ENCODE measurements at places on chromosomes 7 and 10.

- DNase-seq, result no peak
These were observed 54.4 kb downstream of the MYPN start for GRCh38 chr10:68163735-68164134.

GRCh38 chr10:102629661-102630614 is 14.3 kb upstream of the TRIM8 start:
- no peak for DNase-seq

- no peak for DNase-seq
These were observed 217.8 kb downstream of the TFEC start for GRCh38 chr7:115812794-115813193.

DNA sequence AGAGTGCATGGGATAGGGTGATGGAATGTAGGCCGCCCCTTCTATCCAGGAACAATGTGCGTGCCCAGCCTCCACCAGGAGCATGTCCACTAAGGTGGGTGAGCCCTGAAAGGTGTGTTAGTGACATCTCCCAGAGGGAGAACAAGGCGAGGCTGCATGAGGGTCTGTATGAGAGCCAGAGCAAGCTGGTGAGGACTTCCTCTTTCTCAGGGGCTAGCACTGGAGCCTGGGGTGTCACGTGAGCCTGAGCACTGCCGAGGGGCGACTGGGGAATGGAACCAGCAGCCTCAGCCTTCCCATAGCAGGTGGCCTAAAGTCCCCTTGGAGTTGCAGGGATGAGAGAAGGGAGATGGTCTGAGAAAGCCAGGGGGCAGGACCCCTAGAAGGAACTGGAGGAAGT is 156.3 kb upstream of the COBL start:
- DNase-seq, result no peak

- no peak for DNase-seq
These were observed 12.7 kb upstream of the PDLIM1 start for GRCh38 chr10:95303535-95303934.

GRCh38 chr10:122130474-122131110 is 140.5 kb upstream of the BTBD16 start:
- no peak for DNase-seq

DNA sequence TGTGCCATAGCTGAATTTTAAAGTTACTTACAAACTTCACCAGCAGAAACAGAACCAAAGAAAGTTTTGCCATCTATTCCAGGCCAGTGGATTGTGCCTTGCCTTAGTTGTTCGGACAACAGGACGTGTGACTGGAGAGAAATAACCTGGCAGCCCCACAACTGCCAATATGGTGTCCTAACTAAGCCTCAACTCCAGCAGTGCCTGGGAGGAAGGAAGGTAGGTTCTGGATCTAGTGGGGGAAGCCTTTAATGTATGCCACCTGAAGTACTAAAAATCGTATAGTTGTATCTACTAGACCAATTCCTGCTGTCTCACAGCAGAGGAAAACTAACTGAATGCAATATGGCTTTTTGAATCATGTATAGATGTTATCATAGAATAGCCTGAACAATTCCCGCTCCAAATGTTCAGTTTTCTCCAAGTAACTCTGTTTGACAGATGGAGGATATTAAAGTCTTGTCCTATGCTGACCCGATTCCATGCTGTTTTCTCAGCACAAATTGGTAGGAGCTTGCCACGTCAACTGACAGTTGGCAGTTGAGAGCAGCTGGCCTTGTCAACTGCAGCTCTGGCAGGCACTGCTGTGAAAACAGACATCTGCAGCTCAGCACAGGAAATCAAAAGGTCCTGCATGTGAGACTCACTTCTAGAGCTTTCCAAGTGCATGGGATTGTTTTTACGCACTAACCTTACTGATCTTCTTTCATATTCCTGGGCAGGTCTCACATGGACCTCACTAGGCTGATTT is 84.5 kb upstream of the WNT16 start:
- DNase-seq, result no peak

Data from activated CD4-positive, alpha-beta T cell treated with anti-CD3 and anti-CD28 coated beads, Interleukin-2, amount 50 U/mL, for 1 hour (primary cell).